LoVo (cell line): ENCODE measurements at places on chromosomes 12 and 14.

DNA sequence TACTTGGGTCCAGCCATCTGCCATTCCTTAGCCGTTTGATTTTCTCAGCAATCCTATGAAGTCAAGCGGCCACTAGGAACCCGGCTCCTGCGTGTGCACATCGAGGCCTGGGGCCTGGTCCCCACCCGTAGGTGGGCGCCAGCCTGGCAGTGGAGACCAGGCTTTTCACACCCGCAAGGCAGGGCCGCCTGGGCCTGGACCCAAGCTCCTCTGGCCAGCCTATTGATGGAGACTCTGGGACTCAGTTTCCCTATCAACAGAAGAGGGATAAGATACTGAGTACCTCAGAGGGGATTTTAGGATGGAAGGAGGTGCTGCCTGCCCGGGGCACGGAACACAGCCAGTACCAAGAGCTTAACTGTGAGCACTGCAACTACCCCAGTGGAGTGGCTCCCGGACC lies 104.3 kb upstream of the C14orf180 start:
- no peak for DNase-seq

DNA sequence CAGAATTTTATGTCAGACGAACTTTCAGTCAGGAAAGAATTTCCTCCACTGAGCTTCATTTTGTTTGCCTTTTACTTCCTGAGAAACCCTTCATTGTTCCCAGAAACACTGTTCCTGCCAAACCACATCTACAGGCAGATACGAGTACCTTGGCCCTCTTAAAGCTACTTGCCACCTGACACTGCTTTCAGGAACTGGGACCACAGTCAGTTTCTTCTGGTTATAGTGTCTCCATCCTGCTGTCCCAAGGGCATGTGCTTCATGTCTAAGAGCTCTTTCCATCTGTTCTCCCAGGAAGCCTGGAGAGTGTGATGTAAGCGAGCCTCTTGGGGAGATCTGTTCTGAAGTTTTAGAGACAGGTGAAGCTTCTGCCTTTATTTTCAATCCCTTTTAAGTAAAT lies 161.7 kb upstream of the PLEKHA5 start:
- DNase-seq, result no peak

- no peak for DNase-seq
Observed at GRCh38 chr12:71748081-71748850, 6.4 kb upstream of the RAB21 start.

GRCh38 chr12:7542046-7542445 lies 38.5 kb upstream of the CD163 start:
- DNase-seq, result no peak

DNA sequence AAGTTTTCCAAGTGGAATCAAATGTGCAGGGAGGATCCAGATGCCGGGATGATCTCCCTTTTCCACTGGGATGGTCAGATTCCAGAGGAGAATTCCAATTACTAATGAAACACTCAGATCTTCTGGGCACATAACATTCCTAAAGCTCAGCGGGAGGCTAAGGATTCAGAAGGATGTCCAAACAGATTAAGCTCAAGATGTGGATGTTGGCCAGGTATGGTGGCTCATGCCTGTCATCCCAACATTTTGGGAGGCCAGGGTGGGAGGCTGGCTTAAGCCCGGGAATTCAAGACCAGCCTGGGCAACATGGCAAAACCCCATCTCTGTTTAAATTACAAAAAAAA lies 62.0 kb upstream of the PNMA1 start:
- no peak for DNase-seq

GRCh38 chr14:75151851-75152250 lies 24.6 kb downstream of the TMED10 start:
- no peak for DNase-seq

DNA sequence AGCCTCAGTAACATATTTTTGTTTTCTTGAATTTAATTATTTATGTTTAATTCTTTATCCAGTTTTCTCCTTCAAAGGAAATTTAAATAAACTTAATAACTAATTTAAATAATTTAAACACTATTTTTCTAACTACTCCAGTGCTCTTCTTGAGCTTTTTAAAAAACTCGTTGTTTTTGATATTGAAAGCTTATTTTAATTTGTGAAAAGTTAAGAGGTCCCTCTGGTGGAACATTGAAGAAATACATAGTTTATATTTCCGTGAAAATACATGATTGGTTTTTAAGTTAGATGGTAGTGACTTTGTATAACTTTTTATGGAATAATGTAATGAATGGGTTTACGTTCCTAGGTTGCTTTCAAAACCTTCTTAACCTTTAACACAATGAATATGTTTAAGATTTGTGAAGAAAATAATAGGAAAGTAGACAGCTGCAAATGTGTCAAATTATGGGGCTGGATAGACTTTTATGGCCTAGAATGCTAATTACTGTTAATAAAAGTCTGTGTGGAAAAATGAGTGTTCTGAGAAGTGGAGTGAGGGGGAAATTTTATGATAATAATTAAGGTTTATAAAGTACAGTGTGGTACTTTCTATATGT lies 45.9 kb upstream of the MSRB3 start:
- DNase-seq, result peak; percentile 37

GRCh38 chr12:75884465-75884985 lies 147.1 kb downstream of the PHLDA1 start:
- DNase-seq, result peak; percentile 43

- DNase-seq, result no peak
Observed at GRCh38 chr12:47824198-47824597, 4.5 kb upstream of the HDAC7 start.

- no peak for DNase-seq
Observed at GRCh38 chr14:60989599-60989998, 8.6 kb downstream of the SLC38A6 start.

- no peak for DNase-seq
Observed at GRCh38 chr12:55515696-55516095, 23.5 kb downstream of the OR6C68 start.

GRCh38 chr12:102480406-102480805 lies at the start of gene IGF1:
TSS of gene IGF1 (minus strand) at chr12:102480563. CDS start at chr12:102480381, 182 bp downstream.
- DNase-seq, result no peak

DNA sequence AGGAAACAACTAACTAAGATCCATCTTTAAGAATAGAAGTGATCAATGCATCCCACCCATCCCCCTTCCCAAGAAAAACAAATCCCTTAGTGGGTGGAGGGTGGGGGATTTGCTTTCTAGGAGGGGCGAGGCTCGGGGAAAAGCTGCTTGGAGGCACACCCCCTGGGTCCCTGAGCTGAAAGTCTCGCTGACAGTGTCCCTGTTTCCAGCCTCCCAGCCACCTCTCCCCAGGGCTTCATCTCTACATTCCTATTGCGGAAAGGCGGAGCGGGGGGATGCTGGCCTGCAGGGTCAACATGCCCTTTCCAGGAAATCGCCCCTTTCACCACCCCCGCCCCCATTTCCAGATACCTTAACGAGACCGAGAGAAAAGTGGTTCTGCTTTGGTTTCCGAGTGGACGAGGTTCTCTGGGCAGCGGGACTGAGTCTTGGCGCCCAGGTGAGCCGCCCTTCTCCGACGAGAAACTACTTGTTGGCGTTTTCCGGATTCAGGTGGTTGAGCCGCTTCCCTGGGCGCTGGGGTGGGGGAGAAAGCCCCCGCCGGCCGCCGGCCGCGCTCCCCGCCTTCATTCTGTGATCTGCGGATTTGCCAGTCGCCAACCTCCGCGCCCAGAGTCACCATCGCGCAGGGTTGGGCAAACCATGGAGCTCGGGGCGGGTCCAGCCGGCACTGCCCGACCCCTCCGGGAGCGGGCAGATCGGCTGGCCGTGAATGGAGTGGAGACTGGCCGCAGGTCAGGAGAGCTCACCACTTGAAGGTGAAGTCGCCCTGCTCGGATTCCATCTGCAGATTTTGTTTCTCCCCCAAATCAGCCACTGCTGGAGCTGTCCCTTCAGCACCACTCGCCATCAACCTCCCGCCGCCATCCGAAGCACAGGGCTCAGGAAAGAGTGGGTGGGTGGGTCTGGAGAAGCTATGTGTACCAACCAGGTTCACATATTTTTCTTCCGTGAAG lies 505 bp downstream of the KCNC2 start:
- no peak for DNase-seq

DNA sequence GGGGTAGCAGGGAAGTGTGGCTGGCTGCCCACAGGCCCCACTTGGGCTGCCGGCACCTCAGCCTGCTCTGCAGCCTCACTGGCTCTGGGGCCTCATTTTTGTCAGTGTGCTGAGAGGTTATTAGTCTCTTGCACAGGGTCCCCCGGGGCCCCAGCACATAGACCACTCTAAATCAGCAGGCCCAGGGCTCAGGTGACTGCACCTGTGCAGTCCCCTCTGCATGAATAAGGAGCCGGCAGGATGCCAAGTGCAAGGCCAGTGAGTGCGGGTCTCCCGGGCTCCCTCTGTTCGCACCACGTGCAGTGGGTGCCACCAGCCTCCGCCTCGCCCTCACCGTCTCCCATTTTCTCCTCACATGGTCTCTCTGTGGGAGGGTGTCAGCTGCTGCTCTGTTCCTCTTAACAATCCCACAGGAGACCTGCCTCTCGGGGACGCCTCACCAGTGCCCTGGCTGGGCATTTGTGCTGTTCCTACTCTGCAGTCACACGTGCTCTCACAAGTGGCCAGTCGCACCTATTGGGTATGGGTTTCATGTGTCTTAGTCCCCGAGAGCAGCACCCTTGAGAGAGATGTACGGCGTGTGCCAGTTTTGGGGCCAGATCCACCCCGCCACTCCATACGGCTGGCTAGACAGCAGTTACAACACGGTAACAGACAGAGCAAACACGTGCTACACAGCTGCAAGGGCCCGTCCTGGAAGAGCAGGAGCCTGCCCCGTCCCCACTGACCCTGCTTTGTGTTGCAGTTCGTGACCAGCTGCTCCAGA lies 40.4 kb downstream of the MMAB start:
- no peak for DNase-seq

- DNase-seq, result no peak
Observed at GRCh38 chr12:68876461-68876860, 56.5 kb downstream of the CPM start.

GRCh38 chr12:116165036-116165425 lies 112.5 kb downstream of the MED13L start:
- peak; percentile 68 for DNase-seq

- no peak for DNase-seq
Observed at GRCh38 chr12:9066755-9067423, 48.8 kb downstream of the A2M start.

DNA sequence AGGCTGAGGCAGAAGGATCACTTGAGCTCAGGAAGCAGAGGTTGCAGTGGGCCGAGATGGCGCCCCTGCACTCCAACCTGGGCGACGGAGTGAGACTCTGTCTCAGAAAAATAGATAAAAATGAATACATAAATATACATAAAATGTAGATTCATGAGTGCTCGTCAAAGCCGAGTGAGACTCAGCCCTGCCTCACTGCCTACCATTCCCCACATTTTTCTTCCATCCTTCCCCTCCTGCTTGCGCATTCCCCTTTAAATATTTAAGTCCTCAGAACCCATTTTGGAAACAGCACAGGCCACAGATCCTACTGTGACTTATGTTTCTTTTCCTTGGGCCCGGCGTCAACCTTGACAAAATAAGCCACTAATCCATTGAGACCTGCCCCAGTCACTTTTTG lies 31.9 kb upstream of the AACS start:
- DNase-seq, result no peak

GRCh38 chr12:118299791-118300460 lies 72.8 kb downstream of the TAOK3 start:
- DNase-seq, result no peak

DNA sequence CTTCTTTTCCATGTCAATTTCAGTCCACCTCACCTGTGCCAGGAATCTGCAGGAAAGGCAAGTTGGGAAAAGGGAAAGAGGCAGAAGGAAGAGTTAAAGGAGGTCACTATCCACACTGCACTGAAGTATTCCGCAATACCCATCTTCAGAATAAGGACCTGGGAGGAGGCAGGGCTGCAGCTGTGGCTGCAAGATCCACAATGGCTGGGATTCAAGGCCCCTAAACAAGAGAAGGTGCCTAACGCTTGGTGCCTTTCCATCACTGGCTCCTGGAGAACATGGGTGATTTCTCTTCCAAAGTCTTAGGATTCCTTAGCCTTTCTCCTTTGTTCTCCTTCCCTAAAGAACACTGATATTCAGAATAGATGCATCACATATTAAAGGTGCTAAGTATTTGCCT lies 204.0 kb downstream of the GRIN2B start:
- no peak for DNase-seq

DNA sequence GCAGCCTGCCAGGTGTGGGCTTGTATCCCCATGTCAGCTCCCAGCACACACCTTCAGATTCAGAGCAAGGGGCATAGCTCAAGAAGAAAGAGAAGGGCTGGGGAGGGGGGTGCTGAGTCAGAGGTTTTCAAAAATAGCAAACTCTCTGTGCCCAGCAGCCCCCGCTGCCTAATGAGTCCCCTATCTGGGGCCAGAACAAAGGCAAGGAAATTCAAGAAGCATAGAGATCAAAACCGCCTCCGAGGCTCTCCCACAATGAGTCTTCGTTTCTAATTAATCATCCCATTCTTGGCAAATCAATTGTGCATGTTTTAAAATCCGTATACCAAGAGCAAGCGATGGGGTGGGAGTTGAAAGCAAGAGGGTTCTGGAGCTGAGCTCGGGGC lies 19.5 kb upstream of the CMKLR1 start:
- DNase-seq, result no peak

DNA sequence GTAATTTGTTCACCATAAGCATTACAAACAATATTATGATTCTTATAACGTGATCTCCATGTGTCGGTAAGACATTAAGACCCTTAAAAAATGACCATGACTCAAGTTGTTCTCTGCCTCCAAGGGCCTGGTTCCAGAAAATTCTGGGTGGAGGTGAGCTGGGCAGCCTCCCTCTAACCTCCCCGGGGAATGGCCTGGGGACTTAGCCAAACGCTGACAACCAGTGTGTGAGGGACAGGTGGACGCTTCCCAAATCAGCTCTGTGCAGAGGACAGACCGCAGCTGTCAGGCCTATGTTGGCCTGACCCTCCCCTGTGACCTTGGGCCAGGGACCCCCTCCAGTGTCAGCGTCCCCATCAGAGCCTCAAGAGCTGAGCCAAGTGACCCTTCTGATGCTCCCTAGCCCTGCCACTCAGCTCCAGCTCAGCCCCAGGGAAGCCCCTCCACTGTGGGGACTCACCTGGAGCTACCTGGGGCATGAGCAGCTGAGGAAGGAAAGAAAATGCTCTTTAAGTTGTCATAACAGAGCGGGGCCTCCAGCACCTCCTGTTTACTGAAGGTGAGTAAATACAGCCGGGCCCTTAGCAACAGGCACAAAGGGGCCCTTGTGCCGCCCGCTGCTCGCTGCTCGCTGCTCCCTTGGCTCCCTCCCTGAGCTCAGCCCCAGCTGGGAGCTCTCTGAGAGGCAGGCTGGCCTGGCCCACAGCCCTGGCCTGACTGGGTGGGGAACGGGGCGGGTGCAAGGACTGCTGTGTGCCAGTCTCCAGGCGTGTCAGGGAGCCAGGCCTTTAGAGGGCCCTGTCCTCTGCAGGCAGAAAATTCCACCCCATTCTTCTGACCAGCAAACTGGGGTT lies 116.6 kb downstream of the CALM1 start:
- DNase-seq, result peak; percentile 48
